ENCODE measurements at places on chromosomes 1 and 21.

- no peak for DNase-seq
These were observed 25.8 kb upstream of the KCNA10 start for GRCh38 chr1:110544753-110545152.

GRCh38 chr1:227785805-227786671 lies 29.4 kb upstream of the PRSS38 start:
- no peak for DNase-seq

- DNase-seq, result no peak
These were observed 29.1 kb downstream of the ZNF695 start for GRCh38 chr1:246978785-246979184.

- no peak for DNase-seq
These were observed 46.9 kb downstream of the CD34 start for GRCh38 chr1:207863893-207864535.

GRCh38 chr1:221800831-221801230 lies 58.9 kb upstream of the DUSP10 start:
- no peak for DNase-seq

DNA sequence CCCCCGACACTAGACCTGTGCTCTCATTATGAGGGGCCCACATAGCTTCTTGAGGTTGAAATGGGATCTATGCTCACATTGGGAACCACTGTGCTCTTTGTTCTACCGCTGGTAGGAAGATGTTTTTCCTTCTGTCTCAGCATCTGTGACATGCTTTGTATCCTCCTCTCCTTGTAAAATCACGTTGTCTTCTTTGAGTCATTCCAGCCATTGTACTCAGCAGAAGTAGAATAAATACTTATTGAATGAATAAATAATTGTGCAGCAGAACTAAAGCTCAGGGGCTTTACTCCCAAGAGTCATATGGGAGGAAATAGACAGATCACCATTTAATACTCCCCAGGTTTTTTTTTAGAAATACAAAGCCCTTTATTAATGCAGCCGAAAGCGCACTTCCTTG lies 66.3 kb upstream of the EDEM3 start:
- DNase-seq, result no peak

DNA sequence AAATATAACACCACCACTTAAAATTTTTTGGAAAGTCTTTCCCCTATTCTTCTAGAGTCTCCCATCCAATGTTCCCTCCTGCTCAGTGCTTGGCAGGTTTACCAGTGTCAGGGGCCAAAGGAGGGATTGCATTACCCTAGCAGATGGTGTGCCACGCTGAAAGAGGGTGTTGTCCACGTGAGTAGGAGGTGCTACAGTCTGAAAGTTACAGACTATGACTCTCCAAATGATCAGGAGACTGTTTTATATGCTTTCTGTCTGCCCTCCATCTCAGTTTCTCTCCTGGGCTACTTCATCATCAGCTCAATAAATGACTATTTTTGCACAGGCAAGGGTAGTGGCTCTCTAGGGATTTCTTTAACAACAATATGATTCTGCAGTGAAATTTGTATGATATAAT lies 31.3 kb upstream of the ANGPTL7 start:
- no peak for DNase-seq

GRCh38 chr1:62084310-62084890 lies 110.2 kb upstream of the L1TD1 start:
- no peak for DNase-seq

GRCh38 chr1:154115180-154115579 lies 39.7 kb downstream of the NUP210L start:
- no peak for DNase-seq

DNA sequence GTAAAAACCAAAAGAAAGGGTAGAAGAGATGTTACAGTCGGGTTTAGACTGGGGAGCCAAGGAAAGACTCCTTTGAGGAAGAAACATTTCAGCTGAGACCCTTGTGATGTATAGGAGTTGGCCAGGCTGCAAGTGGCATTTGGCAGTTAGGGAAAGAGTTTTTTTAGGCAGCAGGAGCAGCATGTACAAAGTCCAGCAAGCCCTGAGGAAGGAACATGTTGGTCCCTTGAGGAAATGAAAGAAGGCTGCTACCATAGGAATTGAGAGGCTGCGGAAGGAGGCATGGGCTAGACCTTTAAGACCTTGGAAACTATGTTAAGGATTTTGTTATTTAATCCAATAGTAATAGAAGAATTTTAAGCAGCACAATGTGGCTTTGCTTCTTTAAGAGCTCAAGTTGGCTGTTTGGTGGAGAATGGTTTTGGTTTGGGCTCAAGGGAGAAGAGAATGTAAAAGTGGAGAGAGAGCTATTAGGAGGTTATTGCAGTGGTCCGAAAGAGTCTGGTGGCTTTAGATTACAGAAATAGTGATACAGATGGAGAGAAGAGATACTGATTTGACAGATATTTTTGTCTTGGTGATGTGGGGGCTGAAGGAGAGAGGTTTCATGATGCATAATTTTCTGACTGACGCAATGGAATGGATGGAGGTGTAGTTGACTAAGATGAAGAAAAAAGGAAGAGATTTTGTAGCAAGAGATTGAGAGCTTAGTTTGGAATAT lies 26.6 kb downstream of the SMAP2 start:
- no peak for DNase-seq

DNA sequence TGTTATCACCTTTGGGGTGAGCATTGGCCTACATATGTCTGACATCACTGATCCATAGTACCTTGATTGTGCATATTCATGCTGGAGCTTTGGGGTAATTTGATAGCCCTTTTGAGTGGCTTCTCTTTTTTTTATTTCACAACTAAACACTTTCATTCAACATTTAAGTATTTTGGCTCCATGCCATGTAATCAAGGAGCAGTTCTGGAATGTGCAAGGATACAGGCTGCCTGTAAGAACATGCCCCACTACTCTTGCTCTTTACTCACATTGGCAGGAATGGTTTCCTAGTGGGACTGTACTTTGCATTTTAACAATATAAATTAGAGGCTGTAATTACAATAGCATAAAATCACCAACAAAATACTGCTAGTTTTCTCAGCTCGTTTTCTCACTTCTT lies 300.7 kb upstream of the SPAG17 start:
- DNase-seq, result no peak

DNA sequence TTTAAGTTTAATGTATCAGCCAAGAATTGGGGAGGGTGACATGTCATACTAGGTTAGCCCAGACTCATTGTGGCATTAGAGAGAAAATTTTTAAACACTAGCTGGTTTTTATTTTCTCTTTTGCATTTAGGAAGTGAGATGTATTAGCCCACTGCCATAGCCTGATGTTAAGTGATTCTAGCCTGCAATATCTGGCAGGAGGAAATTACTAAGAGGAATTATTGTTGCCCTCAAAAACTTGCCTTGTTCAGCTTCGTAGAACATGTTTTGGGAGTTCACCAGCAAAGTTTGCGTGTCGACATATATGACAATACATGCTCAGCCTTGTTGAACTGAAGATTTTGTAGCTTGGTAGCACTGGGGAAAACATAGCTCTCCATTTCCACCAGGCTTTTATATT lies 12.5 kb downstream of the ADAM30 start:
- no peak for DNase-seq

- peak; percentile 40 for DNase-seq
These were observed 732 bp downstream of the ABCG1 start for GRCh38 chr21:42219606-42220137.

DNA sequence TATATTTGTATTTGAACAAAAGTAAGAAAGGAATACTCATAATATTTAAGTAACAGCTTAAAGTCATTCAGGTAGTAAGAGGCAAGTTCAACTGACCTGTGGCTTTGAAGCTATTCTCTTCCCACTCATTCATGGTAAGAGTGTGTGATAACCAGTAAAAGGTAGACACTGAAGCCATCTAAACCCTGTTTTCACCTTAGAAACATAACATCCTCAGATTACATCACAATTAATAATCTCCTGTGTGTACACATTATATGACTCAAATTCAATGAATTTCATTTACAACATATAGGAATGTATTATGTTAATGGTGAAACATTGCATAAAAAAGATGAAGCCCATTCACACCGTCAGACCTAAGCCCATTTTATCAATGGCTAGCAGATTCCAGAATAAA lies 364.8 kb upstream of the SNX7 start:
- no peak for DNase-seq

GRCh38 chr21:35954066-35954465 lies 106.3 kb downstream of the SETD4 start:
- DNase-seq, result no peak

- no peak for DNase-seq
These were observed 241.6 kb downstream of the PTPRC start for GRCh38 chr1:198880397-198880796.

- no peak for DNase-seq
These were observed 159.3 kb upstream of the SGIP1 start for GRCh38 chr1:66374561-66375111.

DNA sequence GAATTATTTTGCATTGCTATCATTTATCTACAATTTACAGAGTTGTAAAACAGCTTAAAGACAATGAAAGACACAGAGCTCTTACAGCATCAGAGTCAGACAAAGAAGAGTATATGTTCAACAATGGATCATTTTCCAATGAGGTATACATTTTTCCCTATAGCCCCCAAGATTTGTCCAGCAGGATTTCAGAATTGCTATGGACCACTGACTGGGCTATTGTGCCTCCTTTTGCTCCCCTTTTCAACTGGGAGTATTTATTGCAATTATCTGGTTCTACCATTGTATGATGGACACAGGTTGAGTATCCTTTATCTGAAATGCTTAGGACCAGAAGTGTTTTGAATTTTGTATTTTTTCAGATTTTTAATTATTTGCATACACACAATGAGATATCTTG lies 62.5 kb upstream of the DNAH14 start:
- no peak for DNase-seq

DNA sequence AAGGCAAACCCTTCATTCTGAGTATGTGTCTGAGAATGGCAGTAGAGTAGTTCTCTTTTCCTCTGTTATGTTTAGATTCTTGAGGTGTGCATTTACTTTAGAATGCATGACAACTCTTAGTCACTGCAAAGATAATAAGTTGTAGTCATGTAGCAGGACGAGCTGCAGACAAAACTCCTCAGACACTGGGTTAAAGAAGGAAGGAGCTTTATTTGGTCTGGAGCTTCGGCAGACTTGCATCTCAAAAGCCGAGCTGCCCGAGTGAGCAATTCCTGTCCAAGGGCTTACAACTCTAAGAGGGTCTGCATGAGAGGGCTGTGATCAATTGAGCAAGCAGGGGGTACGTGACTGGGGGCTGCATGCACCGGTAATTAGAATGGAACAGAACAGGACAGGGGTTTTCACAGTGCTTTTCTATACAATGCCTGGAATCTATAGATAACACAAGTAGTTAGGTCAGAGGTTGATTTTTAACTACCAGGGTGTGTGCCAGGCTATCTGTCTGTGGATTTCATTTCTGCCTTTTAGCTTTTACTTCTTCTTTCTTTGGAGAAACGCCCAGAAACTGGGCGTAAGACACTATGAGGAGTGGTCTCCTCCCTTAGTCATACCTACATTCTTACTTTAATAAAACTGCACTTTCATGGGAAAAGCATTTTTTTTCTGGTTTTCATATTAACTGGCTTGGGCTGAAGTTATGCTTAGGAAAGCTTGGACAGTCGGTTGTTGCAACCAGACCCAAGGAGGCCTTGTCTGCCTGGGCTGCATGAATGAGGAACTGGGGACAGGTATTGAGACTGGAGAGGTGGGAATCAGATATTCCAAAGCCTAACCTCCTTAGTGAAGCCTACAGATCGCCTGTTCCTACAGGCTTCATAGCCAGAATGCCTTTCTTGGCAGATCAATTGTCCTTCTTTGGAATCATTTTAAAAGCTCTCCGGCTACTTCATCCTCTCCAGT lies 115.1 kb downstream of the RHOU start:
- no peak for DNase-seq
